ENCODE measurements at places on chromosomes 3 and 15.

- no peak for DNase-seq
Observed at GRCh38 chr3:112815981-112816380, 30.7 kb downstream of the CD200R1L start.

DNA sequence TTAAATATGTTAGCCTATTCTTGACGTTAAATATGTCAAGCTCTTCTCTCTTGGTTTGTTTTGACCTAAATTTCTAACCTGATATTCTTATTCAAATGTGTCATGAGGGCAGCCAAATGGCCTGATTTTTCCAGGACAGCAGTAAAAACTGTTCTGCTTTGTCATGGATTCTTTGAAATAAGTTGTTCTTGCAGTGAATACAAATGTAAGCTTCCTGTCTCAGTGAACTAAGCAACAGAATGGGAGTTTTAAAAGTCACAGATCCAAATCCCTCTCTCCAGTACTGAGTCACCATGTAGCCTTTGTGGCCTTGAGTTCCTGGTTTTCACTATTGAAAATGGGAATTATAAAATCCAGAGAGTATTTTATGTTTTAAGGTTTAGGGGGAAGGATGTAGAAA is 301.8 kb downstream of the NLGN1 start:
- DNase-seq: no peak

DNA sequence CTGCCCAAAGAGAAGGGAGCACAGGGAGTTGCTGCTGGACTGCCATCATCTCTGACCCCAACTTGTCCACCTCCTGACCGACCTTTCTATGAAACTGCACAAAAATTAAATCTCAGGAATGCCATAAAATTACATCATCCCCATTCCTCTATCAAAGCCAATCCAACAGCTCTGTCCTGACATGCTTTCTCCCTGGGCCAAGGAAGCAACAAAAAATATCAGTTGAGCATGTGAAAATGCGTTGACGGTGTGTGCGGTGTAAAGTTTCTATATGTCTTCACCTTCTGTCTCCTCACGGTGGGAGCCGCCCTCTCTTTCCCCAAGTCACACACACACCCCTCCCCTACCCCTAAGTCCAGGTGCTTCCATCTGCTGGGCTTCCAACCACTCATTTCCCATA is 3.6 kb upstream of the ZNF774 start:
- no peak for DNase-seq

GRCh38 chr15:79339588-79340314 is 28.8 kb downstream of the TMED3 start:
- DNase-seq: no peak

GRCh38 chr3:189838291-189838690 is 207.1 kb downstream of the TP63 start:
- DNase-seq: no peak

All from activated T-helper 1 cell treated with Interleukin-2 at 50 U/mL for 16 hours (primary cell).